Lung microvascular endothelial cell (primary cell): ENCODE measurements at places on chromosomes 13 and 19.

- DNase-seq = peak; percentile 57
Observed at GRCh38 chr19:28633319-28634018, 579.5 kb downstream of the UQCRFS1 start.

DNA sequence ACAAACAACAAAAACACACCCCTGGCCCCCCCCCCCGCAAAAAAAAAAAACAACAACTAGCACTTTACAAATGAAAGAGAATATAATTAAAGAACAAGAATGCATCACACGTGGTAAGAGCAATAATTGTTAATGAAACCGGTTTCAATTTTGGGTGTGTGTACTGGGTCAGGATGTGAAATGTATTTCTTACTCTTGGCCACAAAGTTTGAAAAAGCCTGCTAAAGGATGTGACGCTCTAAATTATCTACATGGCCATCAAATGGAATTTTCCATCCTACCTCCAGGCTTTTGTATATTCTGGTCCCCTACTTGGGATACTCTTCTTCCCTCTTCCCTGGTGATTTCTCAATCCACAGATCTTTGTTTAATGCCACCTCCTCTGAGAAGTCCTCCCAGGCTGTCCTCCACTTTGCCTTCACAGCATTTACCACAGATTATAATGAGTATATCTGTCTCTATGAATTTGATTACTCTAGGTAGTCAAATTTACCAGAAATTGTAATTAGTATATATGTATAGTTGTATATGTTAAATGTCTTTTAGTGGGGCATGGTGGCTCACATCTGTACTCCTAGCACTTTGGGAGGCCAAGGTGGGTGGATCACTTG, 2.1 kb downstream of the SARS2 start:
- peak; percentile 80 for DNase-seq

- peak; percentile 59 for DNase-seq
Observed at GRCh38 chr13:80547885-80548825, 207.2 kb upstream of the SPRY2 start.

DNA sequence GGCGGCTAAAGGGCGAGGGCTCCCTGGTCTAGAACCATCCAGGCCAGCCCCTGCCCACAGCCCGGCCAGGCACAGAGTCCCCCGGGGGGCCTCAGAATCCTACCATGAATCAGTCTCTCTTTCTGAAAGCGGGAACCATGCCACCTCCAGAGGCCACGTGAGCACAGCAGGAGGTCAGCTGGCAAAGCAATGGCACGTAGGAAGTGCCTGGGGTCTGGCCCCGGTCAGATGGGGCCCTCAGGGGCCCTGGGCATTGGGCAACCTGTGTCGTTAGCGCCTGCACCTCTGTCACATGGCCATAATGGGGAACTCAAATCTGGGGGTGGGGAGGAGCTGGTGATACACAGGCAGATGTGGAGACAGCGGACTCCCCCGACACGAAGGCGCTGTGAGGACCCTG, 8.8 kb downstream of the MFSD12 start:
- DNase-seq = no peak

DNA sequence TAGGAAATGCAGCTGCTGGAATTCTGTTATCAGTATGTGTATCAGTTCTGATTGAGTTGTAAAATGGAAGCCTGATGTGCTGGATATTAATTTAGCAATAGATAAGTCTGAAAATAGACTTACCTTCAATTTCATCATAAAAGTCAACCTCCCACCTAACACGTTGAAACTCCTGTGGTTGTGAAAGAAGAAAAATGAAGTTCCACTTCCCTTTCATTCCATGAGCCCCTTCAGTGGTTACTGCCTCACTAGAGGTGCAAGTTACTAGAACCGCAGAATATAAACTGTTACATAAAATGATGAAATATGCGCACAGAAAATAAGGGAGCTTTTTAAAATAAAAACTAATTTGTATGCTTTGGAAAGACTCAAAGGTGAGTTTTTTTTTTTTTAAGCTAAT, 249.2 kb downstream of the SHISA2 start:
- DNase-seq = no peak

DNA sequence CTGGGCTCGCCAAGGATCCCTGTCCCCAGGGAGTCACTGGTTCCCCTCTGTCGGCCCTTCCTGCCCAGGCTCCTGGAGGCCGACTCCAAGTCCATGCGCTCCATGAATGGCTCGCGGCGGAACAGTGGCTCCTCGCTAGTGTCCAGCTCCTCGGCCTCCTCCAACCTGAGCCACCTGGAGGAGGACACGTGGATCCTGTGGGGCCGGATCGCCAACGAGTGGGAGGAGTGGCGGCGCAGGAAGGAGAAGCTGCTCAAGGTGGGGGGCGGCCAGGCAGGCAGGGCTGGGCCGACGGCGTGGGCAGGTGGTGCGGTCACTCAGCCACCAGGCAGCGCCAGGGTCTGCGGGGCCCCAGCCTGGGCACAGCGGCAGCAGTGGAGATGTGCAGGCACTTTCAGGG, 17.6 kb downstream of the EVI5L start:
- no peak for DNase-seq

- DNase-seq = no peak
Observed at GRCh38 chr19:7739801-7740681, 7.3 kb downstream of the CD209 start.

DNA sequence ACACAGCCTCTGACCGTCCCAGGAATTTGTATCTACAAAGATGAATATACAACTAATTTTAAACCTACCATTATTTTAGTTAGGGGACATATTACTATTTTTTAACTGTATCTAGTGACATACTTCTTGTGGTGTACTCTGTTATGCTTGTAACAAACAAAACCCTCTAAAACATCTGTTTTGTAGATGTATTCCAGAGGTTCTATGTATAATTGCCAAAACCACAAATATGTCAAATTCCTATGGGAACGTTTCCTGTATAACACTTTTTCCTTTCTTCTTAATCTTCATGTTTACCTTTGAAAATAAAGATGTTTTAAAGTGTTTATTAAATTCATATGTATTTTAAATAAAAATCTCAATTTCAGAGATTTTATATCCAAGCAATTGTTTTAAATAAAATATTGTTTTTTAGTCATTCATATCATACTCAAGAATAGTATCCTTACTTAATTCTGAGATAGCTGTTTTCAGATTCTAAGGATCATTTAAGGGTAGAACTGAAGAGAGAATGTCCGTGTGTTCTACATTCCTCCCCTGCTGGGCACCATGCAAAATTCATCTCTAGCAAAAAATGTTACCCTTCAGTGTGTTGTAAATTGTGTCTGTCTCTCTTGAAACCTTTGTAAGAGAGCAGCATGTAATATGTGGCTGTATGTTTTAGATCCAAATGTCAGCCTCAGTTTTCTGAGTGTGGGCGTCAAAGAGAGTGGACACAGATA, 1327.7 kb downstream of the EFNB2 start:
- no peak for DNase-seq

DNA sequence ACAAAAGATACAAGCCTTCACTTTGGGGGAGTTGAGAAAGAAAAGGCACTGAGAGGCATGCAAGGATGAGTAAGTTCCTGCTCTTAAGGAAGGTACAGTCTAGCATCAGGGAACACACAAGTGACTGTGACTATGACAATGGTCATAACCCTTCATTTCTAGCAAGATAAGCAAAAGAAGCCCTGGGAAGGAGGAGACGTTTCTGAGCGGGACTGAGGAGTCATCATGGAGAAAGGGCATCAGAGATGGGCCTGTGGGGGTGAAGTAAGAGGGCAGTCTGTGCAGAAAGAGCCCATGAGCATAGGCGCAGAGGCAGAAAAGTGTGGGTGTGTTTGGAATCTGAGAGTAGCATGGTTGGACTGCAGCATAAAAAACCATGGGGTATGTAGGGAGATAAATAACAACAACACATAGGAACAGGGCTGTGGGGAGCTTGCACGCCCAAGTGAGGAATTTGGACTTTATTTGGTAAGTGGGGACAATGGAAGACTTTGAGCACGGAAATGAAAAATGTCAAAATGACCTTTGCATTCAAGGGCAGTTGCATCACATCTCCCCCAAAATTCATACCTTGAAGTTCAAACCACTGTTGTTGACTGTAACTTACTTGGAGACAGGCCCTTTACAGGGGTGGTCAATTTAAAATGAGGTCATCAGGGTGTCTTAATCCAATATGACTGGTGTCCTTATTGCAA, 86.7 kb downstream of the MBNL2 start:
- DNase-seq = peak; percentile 48

DNA sequence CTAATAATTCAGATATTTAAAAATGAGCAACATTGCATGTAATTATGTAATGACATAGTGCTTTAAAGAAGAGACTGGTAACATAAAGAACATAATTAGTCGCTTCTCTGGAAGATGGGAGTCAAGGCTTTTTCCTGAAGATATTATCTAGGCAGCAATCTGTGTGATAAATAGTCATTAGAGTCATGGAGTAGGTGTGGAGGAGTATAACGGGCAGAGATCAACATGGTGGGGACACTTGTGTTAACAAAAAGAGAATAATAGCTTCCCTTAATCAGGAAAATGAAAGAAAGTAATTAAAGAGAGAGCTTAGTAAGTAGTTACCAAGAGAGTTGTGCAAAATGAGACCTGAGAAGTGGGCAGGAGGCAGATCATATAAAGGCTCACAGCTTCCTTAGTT, 1417.1 kb upstream of the ATXN8OS start:
- no peak for DNase-seq

DNA sequence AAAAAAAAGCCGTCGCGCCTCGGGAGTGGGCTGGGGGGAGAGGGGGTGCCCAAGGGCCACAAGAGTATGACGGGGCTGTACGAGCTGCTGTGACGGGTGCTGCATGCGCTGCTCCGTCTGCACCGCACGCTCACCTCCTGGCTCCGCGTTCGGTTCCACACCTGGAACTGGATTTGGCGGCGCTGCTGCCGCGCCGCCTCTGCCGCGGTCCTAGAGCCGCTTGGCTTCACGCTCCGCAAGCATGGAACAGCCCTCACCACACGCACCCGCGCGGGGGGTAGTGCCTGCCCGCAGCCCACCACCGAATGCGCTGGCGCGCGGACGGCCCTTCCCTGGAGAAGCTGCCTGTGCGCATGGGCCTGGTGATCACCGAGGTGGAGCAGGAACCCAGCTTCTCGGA, 18.8 kb downstream of the C1QTNF9 start:
- no peak for DNase-seq

DNA sequence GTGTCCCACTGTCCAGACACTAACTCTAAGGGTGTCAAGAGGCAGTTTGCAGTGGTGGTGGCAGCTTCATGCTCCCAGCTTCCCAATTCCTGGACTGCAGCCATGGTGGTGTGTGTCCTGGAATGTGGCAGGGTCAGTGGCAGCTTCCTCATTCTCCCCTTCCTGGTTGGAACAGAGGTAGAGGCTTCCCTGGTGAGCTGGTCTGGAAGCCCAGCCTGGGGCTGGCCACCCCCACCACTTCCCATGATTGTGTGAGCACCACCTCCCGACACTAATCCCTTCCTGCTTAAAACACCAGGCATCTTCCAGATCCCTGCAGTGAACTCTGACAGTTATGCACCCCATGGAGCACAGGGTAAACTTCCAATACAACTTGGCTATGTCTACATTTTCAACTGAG, 134.9 kb downstream of the RAP2A start:
- DNase-seq = peak; percentile 68

- no peak for DNase-seq
Observed at GRCh38 chr19:5943045-5943444, 29.0 kb downstream of the CAPS start.

GRCh38 chr13:42720113-42720857, 61.1 kb upstream of the FAM216B start:
- DNase-seq = peak; percentile 92

DNA sequence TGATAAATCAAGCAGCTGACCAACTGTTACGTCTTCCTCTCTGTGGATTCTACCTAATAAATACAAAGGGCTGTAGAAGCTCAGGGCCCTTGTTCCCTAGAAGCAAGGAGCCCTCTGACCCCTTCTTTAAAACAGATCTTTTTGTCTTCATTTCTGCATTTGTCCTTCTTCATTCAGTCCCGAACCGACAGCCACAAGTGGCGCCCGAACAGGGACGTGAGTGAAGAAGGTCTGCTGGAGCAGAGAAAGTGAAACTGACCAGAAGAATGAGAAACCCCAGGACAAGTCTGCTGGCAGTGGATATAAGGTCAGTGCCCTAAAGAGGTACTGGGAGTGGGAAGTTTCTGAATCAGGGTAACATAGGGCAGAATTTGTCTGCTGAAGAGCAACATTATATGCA, 13.1 kb downstream of the ZNF773 start:
- peak; percentile 33 for DNase-seq

DNA sequence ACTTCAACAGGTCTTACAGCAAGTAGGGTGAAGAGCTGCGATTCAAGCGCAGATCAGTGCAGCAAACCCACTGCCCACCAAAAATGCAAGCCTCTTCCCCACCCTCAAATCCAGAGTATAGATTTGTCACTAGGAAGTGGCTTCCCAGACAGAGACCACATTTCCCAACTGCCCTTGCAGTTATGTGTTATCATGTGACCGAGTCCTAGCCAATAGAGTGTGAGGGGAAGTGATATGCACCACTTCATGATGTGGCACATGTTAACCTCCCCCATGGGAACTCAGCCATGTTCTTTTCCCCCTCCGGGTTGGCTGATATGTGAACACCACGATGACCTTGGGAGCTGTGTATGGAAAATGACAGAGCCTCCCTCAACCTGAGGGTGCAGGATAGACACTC, 50.8 kb downstream of the MBD3L2B start:
- no peak for DNase-seq

DNA sequence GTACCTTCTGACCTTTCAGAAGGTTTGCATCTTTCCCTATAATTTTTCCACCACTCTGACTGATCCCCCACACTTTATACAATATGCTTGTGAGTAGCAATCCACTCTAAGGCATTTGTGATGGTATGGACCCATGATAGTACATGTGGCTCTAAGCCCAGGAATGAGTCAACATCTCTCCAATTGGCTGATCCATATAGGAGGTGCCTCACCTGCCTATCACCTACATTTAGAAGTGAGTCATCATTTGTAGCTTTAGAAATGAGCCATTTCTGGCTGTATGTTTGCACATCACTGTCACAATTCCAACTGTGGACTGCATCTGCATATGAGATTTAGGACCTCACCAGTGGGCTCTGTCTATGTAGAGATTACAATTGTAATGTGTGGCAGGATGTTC, 133.1 kb upstream of the ZNF91 start:
- DNase-seq = no peak

DNA sequence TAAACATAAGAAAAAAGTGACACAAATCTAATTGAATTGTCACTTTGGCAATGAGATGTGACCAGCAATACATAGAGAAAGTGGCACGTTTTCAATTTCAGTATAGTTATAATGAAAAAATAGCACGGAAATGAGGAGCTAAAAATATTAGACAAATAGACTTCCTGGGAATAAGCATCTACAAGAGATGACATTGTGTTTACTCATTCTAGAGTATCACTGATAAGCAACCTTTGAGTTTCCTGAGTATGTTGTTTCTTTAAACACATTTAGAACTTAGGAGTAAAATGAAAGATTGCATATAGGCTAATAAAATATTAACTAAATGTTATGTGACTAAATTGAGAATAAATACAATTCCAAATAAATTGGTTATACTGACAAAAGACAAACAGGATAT, 207.1 kb upstream of the SLITRK6 start:
- DNase-seq = no peak

GRCh38 chr19:604355-604754, 14.7 kb downstream of the HCN2 start:
- DNase-seq = no peak

- no peak for DNase-seq
Observed at GRCh38 chr13:59301174-59301567, 862.6 kb downstream of the DIAPH3 start.

- no peak for DNase-seq
Observed at GRCh38 chr13:104875038-104875754, 1660.3 kb downstream of the EFNB2 start.

GRCh38 chr13:35499196-35499662, 22.7 kb upstream of the MAB21L1 start:
- no peak for DNase-seq
